ENCODE measurements at places on chromosomes 1 and 21.

- DNase-seq = no peak
These were observed 123.8 kb upstream of the CTTNBP2NL start for GRCh38 chr1:112272101-112272772.

DNA sequence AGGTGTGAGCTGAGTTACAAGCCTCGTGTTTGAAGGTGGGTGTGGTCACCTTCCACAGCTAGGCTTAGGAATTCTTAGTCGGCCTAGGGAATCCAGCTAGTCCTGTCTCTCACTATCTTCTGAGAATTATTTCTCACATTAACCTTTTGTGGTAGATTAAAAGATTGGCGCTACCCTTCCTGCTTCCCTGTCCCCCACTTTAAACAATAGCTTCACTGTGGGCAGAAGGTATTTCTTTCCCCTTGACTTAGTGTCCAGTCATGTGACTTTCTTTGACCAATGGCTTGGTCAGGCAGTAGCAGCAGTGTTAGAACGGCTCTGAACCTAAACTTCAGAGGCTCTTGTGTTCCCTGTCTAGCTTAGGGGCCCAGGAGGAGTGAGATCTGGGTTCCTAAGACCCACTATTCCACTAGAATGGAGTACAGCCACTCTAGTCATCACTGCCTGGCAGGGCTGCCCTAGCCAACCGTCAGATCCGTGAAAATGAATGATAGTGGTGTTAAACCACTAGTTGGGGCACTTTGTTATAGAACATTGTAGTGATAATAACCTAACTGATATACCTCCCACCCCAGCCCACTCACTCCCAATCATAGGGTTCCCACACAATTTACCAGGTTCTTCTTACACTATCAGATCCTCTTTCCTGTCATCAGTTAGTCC is 13.9 kb upstream of the C1orf141 start:
- DNase-seq = no peak

- DNase-seq = no peak
These were observed 35.2 kb downstream of the NVL start for GRCh38 chr1:224294775-224295174.

DNA sequence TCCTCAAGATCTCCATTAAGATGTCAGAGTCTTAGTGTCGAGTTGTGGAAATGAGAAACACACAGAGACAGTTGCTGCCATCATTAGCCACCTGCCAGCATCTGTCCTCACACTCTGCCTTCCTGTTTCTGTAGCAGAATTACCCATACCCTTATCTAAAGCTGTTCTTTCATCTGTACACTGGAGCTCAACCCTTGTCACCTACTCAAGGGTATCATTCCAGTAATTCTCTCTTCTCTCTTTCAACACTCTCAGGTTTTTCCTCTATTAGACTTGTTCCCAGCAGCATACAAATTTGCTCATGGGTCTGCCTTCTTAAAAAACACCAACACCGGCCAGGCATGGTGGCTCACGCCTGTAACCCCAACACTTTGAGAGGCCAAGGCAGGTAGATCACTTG is 27.4 kb upstream of the RNF2 start:
- DNase-seq = no peak

DNA sequence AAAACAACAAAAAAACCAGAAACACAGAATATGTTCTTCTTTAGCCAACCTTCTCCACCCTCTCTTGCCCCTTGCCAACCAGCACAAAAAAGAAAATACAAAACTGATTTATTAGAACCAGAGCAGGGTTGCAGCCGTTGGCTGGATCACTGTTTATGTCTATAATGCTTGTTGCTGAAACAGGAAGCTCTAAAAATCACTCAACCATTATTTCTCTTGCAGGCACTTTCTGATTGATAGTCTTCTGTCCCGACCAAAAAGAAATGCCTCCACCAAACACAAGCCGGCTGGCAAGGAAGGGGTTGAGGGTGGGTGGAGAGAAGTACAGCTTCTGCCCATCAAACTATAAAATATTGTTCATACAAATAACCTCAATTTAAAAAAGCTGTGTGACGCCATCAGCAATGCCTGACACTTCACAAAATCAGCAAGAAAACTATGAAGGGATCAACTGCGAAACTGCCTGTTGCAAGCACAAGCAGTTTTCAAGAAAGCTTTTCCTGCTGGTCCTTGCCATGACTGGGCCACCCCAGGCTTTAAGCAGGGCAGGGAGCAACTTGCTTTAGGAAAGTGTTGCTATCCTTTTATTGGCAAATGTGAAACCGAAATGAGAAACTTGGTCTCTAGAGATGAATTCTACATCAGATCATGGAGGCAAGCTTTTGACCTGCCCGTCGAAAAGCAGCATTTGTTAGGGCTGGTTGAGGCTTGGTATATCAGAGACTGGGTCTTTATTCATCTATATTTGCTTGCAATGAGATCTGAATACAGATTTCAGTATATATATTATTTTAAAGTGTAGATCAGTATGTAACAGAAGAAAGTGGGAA is 174.2 kb downstream of the RUNX1 start:
- no peak for DNase-seq

DNA sequence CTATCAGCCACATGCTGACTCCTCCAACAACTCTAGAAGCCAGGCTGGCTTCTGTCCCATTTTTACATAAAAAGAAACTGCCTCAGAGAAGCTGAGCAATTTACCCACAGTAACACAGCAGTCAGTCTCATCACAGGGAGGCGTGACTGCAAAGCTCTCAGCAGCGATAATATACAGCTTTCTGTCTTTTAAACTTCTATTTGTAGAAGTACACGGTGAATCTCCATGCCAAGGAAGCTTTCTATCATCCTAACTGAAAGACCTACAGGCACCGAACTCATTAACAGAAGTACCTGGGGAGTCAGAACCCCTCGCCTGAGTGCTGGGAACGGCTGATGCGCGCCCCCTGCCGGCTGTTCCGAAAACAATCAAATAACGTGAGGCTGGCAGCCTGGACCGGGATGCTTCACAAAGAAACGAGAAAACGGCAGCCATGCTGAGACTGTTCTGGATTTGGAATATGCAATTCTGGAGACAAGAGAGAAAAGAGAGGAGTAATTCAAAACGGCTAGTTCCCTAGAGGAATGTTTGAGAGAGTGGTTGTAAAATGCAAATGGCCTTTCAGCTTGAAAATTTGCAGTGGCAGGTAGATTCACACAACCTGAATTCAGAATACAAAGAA is 43.5 kb upstream of the RAB4A start:
- peak; percentile 69 for DNase-seq

All from activated naive CD8-positive, alpha-beta T cell treated with anti-CD3 and anti-CD28 coated beads for 36 hours (primary cell).